ENCODE measurements at places on chromosomes 1 and 21.

- no peak for DNase-seq
Measured at GRCh38 chr1:153678519-153679336, at the start of gene NPR1. NPR1 (plus strand) TSS chr1:153678688; CDS start chr1:153679109, 421 bp downstream.

GRCh38 chr1:198922638-198923430 is 284.0 kb downstream of the PTPRC start:
- DNase-seq: no peak

GRCh38 chr1:43760745-43761317 is 53.5 kb downstream of the ST3GAL3 start:
- DNase-seq: no peak

- no peak for DNase-seq
Measured at GRCh38 chr1:230878591-230878990, 10.3 kb upstream of the C1orf198 start.

- DNase-seq: no peak
Measured at GRCh38 chr1:67691712-67692111, 6.7 kb downstream of the GADD45A start.

- DNase-seq: no peak
Measured at GRCh38 chr1:5970610-5971273, 21.5 kb downstream of the NPHP4 start.

DNA sequence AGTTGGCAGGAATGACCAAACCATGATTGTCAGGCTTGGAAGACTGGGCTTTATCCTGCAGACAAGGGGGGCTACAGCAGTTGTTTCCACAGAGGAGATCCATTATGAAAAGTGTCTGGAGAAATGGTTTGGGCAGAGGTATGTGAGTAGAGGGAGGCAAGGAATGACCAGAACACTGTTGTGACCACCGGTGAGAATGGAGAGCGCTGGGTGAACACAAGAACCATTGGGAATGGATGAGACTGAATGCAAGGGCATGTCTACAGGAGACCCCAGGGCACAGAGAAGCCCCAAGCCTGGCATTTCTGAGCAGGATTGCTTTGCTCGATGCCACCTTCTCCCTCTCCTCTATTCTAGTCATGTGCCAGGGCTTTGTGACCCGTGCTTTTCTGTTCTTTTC is 125.1 kb downstream of the CACNA1E start:
- DNase-seq: no peak

GRCh38 chr1:226296911-226297310 is 12.1 kb downstream of the LIN9 start:
- no peak for DNase-seq

- DNase-seq: no peak
Measured at GRCh38 chr1:100810360-100810759, 84.3 kb downstream of the EXTL2 start.

GRCh38 chr1:228349701-228350171 is 56.9 kb downstream of the TRIM11 start:
- no peak for DNase-seq
